ENCODE measurements at places on chromosomes 11 and 22.

GRCh38 chr11:78161962-78162371, 22.5 kb upstream of the ALG8 start:
- no peak for DNase-seq

- no peak for DNase-seq
Measured at GRCh38 chr11:44174842-44175241, 79.4 kb downstream of the EXT2 start.

GRCh38 chr11:36062796-36063365, 119.0 kb downstream of the LDLRAD3 start:
- no peak for DNase-seq

GRCh38 chr22:27568265-27568664, 233.3 kb downstream of the MN1 start:
- DNase-seq, result no peak

DNA sequence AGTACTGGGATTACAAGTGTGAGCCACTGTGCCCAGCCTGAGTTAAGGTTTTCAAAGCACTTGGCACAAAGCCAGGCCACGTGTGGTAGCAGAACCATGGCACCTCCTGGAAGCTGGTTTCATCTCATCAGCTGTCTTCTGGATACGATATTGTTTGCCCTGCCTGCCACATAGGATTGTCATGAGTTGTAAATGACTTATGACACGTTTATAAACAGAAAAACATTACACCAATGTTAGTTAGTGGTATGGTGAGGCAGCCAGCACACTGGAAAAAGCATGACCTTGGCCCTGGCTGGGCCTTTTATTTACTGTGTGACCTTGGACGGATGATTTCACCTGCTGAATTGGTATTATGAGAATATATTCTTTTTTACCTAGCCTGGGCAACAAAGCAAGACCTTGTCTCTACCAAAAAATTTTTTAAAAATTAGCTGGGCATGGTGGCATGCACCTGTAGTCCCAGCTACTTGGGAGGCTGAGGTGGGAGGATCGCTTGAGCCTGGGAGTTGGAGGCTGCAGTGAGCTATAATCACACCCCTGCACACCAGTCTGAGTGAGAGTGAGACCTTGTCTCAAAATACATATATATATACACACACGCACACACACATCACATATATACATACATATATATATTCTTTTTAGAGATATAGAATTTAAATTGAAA, 24.0 kb upstream of the MYH9 start:
- DNase-seq, result peak; percentile 29

DNA sequence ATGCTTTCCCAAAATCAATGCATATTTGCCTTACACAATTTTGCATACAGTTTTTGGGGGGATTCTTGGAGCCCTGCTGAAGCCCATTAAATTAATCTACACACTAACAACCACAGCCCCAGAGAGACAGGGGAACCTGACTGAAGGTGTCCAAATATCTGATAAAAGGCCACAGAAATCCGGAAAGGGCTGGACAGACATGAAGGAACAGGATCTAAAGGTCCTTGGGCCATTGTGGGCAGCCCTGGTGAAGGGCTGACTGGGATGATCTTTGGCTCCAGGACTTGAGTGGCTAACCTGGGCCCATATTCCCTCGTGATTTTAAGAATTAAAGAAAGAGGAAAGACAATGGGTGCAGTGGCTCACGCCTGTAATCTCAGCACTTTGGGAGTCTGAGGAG, 6.8 kb upstream of the WDR74 start:
- no peak for DNase-seq

GRCh38 chr11:65663639-65664200, 1.0 kb upstream of the RELA start:
- peak; percentile 50 for DNase-seq

- DNase-seq, result peak; percentile 66
Measured at GRCh38 chr11:128522943-128523518, 64.3 kb downstream of the ETS1 start.

GRCh38 chr11:83933008-83933407, 646.8 kb upstream of the CCDC90B start:
- DNase-seq, result no peak

DNA sequence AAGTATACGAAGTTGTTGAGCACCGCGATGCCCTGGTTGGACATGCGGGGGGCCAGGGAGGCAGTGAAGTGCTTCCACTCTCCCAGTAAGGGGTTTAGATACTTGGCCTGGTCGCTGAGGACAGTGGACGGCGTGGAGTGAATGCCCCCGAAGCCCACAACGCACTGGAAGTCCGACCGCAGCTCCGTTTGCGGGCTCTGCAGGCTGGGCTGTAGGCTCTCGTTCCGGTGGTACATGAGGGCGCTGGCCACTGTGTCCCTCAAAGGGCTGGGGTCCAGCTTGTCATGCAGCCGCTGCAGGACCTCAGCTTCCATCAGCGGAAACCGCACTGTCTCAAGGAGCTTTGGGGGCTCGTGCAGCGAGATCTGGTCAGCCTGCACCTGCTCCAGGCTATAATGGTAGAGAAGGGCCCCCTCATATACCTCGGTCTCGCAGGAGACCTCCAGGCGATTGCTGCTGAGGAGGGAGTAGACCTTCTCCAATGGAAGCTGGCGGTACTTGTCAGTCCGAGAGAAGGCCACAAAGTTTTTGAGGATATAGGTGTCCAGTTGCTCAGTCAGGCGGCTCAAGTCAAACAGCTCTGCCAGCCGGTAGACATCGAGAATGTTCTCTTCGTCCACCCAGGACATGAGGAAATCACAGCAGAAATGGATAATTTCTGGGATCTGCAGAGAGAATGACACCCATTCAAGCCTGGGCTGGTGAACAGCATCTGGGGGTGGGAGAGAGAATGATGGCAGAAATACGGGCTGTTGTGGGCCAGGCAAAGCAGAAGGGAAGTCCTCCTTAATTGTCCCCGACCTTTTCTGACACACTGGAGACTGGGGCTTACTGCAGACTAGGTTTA, 27.5 kb upstream of the SCARF2 start:
- no peak for DNase-seq

GRCh38 chr11:19711911-19712280, 741 bp upstream of the NAV2 start:
- peak; percentile 41 for DNase-seq

Measured in activated CD4-positive, alpha-beta memory T cell treated with anti-CD3 and anti-CD28 coated beads, Interleukin-2, amount 10 ng/mL, durations not matched to agents 7 days and 5 days (primary cell).